Astrocyte of the spinal cord (primary cell): ENCODE measurements at places on chromosomes 1 and 21.
A peak's percentile ranks its signal among the peaks of the same experiment; 100 is the strongest.

DNA sequence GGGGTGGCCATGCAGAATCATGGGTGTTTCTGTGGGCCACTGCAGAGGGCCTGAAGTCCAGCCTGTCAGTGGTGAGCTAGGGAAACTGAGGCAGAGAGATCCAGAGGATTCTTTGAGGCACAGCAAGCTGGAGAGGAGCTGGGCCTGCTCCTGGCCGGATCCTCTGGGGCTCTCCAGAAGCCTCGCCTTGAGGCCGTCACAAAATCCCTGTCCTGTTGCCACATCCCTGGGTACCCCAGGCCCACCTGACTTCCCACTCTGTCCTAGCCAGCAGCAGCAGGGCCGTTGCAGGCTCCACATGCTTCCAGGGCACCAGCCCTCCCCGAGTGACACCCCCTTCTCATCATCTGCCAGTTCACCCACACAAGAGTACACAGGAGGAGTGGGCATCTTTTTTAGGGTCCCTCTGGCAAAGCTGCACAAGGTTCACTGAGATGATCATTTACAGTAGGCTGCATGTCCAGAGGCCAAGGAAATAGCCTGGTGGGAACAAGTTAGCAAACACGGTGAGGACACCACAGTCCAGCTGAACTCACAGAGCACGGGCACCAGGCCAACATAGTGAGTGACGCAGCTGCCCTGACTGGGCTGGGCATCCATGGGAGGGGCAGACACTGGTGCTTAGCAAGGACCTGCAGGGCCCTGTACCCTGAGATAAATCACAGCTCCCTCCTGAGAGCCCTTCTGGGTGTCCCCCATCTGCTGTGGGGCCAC lies 25.1 kb upstream of the TSPEAR start:
- no peak for DNase-seq

GRCh38 chr1:181405584-181405983 lies 77.7 kb upstream of the CACNA1E start:
- DNase-seq, result no peak

DNA sequence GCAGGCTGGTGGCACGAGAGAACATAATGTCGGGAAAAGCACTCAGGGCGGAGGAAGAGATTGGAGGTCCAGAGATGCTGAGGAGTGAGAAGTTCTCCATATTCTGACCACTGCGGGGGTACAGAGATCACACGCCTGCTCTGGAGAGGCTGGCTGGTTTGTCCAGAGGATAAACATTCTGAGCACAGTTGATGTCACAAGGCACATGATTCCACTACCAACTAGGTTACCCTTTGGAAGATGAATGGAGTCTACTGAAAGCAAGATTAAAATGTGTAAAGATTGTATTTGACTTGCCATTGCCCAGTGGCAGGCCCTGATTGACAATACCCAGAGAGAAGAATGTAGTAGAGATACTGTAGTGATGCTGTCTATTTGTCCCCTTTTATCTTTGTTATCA lies at the start of gene SPATA46:
TSS of gene SPATA46 (minus strand) at position 164 of the 400 bp plus-strand sequence. CDS start at position 100, 64 bp downstream.
- DNase-seq, result no peak

DNA sequence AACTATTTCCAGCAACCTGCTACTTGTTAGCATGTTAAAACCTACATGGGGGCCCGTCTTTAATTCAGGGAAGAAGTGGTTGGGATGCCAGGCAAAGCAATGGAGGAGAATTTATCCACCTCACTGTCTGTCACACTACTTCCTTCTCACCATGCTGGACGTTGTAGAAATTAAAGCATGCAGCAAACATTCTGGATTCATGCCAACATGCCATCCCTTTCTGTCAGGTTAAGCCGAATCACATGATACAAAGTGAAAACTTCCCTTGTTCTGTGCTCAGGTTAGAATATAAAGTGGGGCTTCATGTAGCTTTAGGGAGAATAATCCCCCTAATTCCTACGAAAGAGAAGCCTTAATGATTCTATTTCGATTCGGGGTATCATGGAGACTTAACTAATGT lies 95.5 kb downstream of the ERG start:
- no peak for DNase-seq

GRCh38 chr1:207454046-207454964 lies at the start of gene CR2:
Gene CR2 (plus strand): TSS chr1:207454328. CDS start chr1:207454419, 91 bp downstream.
- DNase-seq, result no peak

DNA sequence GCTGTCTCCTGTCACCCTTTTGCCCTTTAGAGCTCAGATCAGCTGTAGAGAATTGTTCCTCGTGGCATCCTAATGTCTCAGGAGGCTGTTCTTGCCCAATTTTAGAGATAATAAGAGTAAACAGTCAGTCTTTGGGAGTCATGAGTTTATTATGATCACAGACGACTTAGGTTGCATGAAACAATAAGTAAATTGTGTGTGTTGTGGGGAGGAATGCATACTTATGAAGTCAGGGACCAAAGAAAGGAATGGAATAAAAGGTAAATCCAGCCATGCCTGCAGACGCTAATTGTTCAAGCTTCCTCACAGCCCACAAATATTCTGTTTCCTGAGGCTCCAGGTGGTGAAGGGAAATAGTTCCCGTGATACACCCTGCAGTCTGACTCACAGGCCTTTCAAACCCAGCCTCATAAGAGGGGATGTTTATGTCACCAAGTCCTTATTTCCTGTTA lies 897 bp downstream of the EPHX4 start:
- DNase-seq, result peak; percentile 36

GRCh38 chr1:40413527-40414252 lies 36.6 kb upstream of the ZFP69B start:
- DNase-seq, result no peak

DNA sequence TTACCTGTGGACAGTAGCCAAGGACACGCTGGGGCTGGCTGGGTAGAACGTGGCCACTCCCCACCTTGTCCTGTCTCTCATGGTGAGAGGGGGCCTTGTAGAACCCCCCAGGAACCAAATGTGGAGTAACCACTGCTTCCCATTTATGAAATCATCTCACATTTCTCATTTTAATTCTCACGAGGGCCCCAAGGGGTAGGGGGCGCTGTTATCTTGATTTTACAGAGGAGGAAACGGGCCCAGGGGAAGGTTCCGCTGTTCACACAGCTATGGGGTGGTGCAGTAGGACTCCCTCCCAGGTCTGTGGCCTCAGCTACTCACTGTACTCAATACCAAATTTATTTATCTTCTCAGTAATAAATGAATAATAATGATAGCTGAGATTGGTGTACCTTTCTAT lies 5.5 kb downstream of the SMPDL3B start:
- no peak for DNase-seq

GRCh38 chr21:39388038-39388810 lies 39.3 kb upstream of the HMGN1 start:
- DNase-seq, result peak; percentile 82

DNA sequence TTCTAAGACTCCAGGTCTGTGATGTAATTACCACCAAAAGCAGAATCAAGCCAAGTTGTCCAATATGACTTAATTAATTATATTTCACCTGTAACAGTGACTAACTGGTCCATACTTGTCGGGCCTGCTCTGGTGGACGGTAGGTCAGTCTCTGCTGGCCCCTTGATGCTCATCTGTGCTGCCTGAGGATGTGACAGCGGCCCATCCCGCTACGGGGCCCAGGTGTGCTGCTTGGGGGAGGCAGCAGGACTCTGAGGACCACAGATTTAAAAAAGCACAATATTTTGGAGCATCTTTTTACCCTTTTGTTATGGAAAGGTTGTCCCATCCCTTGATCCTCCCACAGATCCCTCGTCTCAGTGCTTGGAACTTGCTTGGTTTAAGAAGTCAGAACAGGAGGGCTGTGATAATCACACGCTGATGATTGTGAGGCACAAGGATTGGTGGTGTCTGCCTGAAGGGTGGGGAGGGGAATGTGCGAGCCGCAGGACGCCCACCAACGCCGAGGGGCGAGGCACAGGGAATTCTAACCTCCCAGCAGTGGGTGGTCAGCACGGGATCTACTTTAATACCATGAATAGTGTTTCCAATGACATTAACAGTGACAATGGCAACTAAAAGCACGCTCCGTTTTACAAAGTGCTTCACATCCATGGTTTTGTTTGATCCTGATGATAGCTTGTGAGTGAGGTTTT lies 27.8 kb upstream of the UMODL1 start:
- DNase-seq, result no peak
